GM13977 (cell line): ENCODE measurements at places on chromosomes 6 and 20.

- DNase-seq, result peak; percentile 46
These were observed 1.1 kb downstream of the BAG2 start for GRCh38 chr6:57173056-57173885.

GRCh38 chr6:146244630-146245143 is 215.8 kb downstream of the GRM1 start:
- DNase-seq, result no peak

- no peak for DNase-seq
These were observed 57.5 kb downstream of the NCOA3 start for GRCh38 chr20:47559141-47559540.

DNA sequence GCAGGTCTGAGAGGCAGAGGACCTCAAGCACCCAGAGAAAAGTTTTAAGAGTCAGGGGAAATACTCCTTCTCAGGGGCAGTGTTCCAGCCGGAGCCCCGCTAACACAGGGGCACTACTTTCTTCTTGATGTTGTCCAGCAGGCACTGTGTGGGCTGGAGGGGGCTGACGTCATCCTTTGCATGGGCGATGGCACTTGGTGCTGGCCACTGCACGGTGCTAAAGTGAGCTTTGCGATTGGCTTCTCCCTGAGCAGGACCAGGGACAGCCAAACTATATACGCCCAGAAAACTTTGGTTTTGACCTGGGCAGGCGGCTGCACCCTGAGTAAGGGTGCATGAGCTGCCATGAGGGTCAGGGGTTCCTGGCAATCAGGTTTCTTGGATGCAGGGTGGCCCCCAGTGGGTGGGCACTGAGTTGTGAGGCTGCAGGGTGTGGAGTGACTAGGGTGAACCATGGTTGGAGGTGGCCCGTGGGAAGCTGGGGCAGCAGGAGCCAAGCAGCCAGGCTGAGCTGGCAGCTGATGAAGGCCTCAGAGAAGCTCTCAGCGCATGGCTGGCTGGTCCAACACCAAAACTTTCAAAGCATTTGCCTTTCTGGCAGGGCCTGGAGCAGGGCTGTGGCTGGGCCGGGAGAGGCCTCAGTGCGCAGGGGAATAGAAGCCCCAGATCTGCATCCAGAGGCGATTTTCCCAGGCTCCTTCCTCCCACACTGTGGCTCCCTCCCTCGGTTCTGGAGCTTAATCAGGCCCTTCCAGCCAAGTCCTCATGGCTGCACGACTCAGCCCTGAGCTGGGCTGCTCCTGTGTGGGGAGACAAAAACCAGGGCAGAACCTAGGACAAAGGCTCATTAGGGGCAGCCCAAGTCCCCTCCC is 18.3 kb downstream of the MRPS18A start:
- no peak for DNase-seq

DNA sequence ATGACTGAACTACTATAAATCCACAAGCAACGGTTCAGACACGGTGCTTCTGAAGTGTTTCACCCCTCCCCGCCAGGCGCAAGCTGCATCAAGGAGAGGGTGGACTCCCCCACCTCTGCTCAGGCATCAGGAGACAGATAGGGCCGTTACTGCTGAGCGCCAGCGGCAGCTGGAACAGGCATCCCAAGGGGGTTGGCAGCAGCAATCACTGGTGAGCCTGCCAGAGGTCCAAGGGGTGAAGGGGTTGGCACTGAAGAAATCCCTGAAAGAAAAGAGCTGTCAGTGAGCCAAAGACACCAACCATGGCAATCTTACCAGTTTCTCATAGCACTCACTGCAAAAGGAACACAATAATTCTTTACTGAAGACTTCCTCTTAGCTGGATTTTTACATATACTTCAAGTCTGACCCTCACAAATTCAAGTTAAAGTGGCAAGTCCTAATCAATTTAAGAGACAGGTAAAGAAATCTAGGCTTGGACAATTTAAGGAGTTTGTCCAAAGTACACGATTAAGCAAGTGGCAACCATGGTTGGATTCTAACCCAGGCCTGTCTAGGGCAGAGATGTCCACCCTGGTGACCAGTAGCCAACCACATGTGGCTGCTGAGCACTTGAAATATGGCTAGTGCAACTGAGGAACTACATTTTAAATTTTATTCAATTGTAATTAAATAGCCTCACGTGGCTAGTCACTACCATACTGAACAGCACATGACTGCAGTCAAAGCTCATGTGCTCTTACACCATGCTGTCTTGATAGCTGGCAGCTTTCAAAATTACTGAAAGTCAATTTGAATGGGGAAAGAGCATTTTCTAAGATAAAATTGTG is 21.7 kb upstream of the TBC1D20 start:
- DNase-seq, result no peak

DNA sequence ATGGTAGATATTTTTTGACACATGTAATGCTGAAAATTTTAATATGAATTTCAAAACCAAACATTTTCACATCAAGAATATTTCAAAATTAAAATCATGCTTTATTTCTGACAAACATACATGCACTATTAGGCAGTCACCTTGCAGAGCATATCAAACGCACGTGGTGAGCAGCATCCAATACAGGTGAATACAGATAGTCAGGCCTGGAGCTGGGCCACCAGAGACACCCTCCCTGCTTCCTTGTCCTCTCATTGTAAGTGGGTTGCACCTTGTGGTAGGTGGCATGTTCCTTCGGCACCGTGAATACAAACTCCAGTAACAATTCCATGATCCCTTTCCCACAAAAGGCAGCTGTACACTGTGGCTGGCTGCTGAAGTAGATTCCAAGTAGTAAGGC is 8.9 kb downstream of the REV3L start:
- no peak for DNase-seq

DNA sequence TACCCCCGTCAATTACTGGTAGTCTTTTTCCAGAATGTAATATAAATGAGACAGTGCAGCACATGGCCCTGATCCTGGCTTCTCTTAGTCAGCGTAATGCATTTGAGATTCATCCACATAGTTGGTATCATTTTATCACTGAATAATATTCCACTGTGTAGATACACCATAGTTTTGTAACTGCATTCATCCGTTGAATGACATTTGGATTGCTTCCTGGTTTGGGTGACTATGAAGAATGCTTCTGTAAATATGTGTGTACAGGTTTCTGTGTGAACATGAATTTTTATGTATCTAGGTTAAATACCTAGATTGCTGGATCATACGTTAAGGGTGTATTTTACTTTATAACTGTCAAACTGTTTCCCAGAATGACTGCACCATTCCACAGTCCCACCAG is 62.6 kb upstream of the STMND1 start:
- no peak for DNase-seq

- peak; percentile 68 for DNase-seq
These were observed 744 bp downstream of the RAB23 start for GRCh38 chr6:57221191-57221935.

DNA sequence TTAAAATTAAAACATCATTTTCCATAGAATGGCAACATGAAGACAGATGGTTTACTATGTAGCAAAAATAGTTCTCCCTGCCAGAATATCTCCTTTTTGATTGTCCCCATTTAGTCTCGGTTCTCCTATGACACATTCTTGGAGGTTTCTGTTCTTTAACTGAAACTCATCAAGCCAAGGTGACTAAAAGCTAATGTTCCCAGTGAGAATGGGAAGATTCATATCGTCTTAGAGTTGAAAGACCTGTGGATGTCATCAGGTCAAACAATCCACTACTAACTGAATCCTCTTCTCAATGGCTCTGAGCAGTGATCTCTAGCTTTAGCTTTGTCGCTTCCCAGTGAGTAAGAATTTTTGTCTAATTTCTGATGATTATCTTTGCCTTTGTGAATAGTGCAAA is 1.3 kb upstream of the DOK5 start:
- DNase-seq, result no peak

- no peak for DNase-seq
These were observed 101.9 kb downstream of the TOX2 start for GRCh38 chr20:44016525-44016924.

GRCh38 chr6:137765059-137765458 is 102.0 kb upstream of the TNFAIP3 start:
- no peak for DNase-seq

DNA sequence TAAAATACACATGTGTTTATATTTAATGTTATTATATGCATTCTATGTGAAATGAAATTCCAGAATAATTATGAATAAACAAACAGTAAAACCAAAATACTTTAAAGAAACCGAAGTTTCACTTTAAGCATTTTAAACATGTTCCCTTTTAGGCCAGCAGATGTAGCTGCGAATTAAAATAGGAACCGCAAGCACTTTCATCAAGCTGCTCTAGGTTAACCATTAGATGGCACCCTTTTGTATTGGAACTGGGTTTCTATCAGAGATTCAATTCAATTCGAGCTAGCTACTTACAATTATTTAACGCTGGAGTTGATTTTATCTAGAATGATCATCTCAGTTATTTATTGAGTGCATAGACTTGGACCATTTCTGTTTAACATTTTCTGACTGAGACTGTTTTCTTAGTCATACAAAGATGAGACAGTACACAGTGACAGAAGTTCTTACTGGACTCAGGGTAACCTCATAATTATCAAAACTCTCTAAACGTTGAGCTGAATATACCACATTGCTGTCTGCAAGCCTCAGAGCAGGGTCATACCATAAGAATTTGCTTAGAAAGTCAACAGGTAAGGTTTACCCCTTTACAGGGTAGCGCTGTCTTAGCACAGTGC is 8.5 kb downstream of the TMEM242 start:
- peak; percentile 68 for DNase-seq

- DNase-seq, result peak; percentile 59
These were observed 21.6 kb upstream of the MTRF1L start for GRCh38 chr6:153023977-153024708.

- DNase-seq, result no peak
These were observed 18.2 kb downstream of the TRIM26 start for GRCh38 chr6:30194797-30195690.

- peak; percentile 41 for DNase-seq
These were observed 17.6 kb downstream of the PRDM1 start for GRCh38 chr6:106103728-106104109.

DNA sequence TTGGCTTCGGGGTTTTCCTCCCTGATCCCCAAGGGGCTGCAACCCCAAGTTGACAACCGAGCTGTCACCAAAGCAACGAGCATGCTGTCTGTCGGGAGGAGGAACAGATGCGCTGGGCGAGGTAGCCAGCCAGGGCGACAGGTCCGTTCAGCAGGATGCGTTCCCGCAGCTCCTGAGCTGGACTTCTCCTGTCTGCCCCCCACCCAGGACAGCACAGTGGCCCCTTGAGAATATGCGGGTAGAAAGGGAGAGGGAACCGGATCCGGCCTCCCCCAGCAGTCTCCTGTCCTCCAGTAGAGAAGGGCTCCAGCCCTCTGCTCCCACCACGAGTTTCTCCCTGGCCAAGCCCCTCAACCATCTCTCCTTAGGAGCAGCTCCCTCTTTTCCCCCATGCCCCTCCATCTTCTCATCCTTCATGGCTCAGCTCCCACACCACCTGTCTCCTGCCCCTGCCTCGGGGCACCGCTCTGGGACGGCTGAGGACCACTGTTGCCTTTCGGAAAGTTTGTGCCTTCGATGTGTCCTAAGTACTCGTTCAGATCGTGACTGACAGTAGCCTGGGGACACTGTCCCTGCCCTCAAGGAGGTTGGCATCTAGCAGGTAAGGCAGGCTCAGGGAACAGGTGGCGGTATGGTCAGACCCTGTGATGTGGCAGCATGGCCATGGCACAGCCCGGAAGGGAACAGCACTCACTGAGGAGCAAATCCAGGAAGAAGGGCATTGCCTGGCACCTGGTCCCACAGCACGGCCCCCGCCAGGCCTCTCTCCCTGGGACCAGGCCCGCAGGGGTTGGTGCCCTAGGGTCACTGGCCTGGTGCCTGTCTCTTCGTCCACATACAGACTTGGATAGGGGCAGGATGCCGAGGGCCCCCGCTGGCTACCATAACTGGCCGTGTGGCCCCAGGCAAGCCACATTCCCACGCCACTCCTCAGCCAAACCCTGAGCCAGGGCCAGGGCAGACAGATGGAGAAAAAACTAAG is 96.3 kb downstream of the ASXL1 start:
- DNase-seq, result no peak

DNA sequence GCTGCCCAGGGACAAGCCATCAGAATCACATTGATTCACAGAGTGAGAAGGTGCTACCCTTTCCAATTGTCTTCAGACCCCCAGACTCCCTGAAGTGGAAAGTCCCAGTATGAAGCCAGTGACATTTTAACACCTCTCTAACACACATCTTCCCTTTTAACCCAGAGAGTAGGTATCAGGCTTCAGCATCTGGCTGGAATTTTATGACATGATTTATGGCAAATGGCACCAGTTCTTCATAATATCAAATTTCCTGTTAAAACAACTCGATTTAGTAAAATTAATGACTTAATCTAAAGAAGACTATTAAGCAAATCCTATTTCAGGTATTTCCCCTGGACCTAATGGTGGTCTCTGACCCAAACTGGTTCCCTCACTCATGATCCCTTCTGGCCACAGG is 25.0 kb downstream of the KCNB1 start:
- no peak for DNase-seq

DNA sequence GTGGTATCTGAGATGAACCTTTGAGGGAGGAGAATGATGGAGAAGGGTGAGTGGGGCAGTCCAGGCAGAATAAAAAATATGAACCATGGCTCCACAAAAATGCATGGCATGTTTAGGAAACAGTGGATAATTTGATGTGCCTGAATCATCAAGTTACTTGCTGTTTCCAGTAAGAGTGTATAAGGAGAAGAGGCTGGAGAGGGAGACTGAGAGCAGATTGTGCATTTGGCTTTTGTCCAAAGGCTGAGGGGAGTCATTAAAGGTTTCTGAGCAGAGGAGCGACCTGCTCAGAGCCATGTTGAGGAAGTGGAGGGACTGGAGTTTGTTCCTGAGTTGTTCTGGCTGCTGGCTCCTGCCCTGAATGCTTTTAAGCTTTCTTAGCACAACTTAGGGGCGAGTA is 6.1 kb downstream of the MMP24 start:
- no peak for DNase-seq

GRCh38 chr6:52718550-52718949 is 44.7 kb downstream of the GSTA2 start:
- no peak for DNase-seq

GRCh38 chr6:144055121-144055931 is 40.0 kb downstream of the SF3B5 start:
- peak; percentile 57 for DNase-seq

- DNase-seq, result no peak
These were observed 16.2 kb downstream of the AAR2 start for GRCh38 chr20:36252511-36252910.

GRCh38 chr6:149129371-149130077 is 188.0 kb upstream of the TAB2 start:
- DNase-seq, result no peak

GRCh38 chr6:15960740-15961634 is 167.9 kb upstream of the MYLIP start:
- no peak for DNase-seq

- DNase-seq, result no peak
These were observed 527.8 kb upstream of the FLRT3 start for GRCh38 chr20:14865169-14865568.
